Neuronal stem cell (in vitro differentiated cells): ENCODE measurements at places on chromosomes 7 and 10.

GRCh38 chr10:42556931-42557330 is 81.4 kb downstream of the ZNF33B start:
- DNase-seq = no peak

GRCh38 chr7:26101361-26102151 is 50.4 kb upstream of the NFE2L3 start:
- peak; percentile 51 for DNase-seq

- DNase-seq = no peak
These were observed 39.8 kb upstream of the GPR22 start for GRCh38 chr7:107430057-107430456.

DNA sequence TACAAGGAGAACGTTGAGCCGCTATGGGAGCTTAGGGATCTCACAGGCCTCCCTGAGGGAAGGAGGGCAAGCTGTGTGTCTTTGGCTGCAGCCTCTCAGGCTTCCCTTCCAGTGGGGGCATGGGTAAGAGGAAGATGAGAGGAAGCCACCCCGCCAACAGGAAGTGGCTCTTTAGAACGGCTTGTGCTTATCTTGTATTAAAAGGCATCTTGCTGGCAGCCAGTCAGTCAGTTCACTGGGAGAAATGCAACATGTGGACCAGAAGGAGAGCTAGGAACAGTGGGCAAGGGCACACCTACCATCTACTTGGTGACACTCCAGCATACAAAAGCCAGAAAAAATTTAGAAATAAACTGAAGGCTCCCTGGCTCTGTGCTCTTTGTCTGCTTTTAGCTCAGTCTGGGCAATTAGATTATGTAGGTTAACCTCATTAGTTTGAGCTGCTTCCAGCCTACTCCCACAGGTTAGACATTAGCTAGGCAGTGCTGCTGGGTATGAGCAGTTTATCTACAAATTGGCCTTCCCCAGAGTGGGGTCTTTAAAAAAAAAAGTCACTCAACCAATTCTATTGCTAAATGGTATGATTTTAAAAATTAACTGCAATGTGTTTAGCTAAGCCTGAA is 595.9 kb downstream of the KCNMA1 start:
- DNase-seq = no peak

DNA sequence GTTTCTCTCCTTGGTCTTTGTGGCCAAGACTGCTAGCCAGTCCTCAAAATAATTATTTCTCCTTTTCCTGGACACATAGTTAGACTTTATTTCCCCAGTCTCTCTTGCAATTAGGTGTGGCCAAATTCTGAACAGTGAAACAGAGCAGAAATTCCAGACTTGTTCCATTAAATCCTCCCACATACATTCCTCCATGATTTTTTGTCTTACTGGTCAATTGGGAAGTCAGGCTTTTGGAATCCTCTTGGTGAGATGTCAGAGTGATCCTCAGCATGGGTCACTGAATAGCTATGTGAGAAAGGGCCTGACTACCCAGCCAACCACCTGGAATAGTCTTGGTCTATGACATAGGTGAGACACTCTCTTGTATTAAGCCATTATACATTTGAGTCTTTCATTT is 164.2 kb downstream of the DGKI start:
- DNase-seq = no peak

- no peak for DNase-seq
These were observed 14.8 kb upstream of the PRR15 start for GRCh38 chr7:29548823-29549222.

DNA sequence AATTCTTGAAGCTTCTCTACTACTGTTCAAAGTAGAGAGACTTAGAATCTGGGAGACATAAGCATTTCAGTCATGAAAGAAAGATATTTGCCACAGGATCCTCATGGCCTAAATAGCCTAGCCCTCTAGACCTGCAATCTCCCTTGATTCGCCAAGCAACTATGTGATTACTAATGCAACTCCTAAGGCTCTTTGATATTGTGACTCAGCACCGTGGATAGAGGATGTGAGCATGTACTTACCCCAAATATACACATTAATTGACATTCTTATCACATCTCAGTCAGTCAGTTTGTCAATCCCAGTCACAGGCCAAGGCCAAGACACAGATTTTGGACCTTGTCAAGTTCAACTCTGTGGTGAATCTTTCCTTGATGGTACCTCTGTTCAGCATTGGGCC is 42.6 kb downstream of the GPR37 start:
- DNase-seq = no peak

GRCh38 chr7:26398427-26398755 is 106.7 kb downstream of the SNX10 start:
- peak; percentile 76 for DNase-seq

DNA sequence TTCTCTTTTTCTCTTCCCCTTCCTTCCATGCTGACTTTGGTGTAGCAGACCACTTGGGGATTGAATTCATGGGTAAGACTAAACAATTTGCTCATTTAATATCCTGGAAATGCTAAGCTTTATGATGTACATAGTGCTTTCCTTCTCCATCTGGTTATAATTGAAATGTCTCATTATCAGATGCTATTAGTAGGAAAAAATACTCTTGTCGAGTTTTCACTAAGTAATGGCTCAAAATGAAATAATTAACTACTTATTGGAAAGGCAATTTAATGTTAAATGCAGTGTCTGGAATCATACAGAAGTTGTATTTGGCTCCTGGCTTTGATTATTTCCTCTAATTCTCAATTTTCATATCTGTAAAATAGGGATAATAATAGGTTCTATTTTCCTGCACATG is 990.4 kb downstream of the NRG3 start:
- no peak for DNase-seq

DNA sequence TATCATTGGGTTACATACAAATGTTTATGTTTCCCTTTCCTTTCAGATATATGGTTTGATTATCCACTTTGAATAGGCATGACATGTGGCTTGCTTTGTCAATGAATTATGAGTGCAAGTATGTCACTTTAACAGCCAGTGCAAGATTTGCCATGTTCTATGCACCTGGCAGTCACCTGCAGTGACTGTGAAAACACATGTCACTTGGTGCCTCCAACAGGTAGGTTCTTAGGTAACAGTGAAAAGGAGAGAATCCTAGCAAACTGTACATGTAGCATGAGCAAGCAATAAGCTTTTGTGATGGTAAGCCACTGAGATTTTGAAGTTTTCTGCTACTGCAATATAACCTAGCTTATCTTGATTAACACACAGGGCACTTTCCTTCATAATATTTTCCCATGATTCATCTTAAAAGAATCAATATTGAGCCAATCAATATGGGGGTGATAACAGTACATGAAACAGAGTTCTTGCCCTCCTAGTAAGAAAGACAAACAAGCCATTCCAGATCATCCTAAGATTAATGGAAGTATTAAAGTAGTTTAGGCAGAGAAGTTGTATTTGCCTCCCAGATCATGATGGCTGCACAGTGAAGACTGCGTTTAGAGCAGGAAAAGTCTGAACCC is 7.9 kb upstream of the RALA start:
- no peak for DNase-seq

DNA sequence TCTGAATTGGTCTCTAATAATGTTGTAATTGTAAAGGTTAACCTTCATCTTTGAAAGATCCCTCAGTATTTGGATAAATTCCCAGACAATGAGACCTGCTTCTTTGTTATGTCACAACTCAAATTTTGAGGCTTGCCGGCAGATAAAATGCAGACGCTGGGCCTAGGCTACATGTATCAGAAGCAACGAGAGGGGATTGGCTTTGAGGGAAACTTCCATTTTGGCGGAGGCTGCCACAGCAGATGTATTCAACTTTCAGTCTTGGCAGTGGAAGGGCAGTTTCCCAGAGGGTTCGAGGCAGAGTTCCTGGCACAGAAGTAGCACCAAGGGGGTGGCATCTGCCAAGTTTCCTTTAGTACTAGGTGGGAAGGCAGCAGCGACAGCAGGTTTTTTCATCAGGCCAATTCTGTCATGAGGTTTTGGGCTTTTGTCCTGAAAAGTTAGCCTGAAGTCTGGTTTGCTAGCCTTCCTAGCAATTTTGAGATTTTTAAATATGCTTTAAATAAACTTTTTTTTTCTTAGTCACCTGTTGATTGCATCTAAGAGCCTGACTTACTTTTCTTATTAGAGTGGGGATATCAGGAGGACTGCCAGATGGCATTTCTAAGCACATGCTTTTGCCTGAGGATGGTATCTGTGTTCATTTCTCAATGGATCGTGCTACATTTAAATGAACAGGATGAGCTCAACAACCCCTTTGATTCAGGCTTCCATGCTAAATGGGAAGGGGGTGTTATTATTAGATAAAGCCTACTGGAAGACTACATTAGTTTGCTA is 89.5 kb upstream of the FAM3C start:
- no peak for DNase-seq

- DNase-seq = no peak
These were observed 2.8 kb upstream of the BCL7B start for GRCh38 chr7:73560109-73560835.

DNA sequence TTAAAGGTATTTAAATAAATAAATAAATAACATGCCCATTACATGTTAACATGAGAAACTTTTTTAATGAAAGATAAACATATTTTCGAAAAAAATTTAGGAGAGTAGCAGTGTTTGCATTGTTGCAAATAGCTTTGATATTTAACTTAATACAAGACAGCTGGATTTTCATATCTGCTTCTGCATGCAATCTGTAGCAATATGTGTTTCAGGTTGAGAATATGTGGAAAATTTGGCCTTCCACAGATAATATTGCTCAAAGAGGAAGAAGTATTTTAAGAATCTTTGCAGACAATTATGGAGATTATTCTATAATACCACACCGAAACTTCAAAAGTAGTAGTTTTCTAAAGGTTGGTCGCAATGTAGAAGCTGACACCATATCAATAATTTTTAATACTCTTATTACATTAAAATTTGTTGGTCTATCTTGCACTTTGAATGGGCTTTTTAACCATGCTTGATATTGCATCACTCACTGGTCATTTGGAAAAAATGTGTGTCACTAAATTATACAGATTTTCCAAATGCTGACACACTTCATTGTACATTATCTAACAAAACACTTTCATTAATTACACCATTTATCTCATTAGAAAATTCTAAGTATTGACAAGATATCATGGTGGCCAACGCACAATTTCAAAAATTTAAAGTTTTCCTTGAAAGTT is 229.8 kb upstream of the HDAC9 start:
- DNase-seq = no peak

DNA sequence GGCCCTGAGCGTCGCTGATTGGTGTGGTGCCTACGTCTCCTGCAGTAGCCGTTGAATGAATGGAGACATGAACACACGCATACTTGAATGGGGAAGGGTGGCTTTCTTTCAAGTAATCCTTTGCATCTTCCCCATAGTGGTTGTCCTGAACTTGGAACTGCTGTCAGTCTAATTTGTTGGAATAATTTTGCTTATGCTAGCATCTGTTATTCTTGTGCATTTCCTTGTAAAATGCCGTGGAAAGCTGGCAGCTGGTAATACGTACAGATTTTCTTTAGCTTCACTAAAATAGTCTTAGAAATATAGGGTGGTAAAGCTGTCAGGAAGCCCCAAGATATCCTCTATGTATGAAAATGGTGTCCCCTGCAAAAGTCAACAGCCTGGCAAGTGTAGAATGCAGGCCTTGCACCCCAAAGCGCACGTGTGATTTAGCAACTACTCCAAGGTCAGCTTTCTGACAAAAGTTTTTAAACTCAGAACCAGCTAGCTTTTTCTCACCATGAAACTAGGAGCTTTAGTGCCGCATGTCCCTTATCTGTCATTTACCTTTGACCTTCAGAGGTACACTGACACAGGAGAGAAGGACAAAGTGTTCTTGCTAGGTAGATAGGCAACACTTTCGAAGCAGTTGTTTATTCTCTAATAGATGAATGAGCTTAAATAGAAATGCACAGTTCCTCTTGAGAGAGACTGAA is 70.8 kb downstream of the RBM33 start:
- no peak for DNase-seq

DNA sequence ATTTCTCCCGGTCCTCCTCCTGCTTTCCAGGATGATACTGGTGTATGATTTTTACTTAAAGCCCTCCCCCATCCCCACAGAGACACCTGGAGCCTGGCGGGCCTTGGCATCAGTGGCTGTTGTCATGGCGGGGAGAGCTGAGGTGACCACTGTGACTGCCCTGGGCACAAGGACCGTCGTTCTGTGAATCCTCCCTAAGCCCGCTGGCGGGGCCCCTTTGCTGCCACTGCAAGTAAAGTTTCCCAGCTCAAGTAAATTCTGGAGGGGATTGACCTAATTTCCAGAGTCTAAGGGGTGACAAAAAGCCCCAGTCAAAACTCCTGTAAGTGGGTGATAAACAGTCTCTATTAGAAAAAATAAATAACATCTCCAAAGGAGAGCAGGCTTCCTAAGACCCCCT is 393.2 kb upstream of the PODXL start:
- no peak for DNase-seq

GRCh38 chr7:105098863-105099515 is 85.0 kb downstream of the KMT2E start:
- DNase-seq = no peak

- no peak for DNase-seq
These were observed 13.1 kb upstream of the SP8 start for GRCh38 chr7:20799566-20800366.

DNA sequence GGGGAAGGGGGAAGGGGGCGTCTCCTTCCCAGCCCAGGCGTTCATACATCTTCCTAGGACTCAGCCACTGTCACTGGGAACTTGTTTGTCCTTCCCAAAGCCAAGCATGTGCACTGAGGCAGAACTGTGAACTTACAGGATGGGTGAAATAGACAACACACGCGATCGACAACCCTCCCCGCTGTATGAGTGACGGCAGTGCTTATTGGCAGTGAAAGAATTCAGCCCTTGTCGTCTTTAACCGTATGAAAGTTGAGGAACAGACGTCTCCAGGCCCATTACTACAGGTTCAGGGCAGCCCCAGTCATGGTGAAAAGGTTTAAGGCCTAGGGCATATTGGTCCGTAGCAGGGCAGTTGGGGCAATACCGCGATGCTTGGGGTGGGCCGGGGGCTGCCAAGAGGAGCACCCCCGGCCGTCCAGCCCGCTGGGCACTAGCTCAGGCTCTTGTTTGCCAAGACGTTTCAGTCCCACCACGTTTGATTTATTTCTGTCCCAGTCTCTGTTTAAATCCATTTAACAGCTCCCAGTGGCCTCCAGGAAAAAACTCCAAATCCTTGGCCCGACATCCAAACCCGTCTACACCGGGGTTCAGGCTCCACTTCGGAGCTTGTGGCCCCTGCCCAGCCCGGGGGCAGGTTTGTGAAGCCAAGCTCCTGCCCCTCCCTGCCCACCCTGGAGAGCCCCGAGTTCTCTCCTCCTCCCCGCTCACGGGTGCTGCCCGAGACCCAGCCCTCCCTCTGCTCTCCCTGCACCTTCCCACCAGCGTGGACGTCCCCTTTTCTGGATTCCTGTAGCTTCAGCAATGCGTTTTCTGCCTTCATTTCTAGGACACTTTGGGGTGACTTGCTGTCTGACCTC is 159.8 kb downstream of the DNAJB6 start:
- no peak for DNase-seq

- no peak for DNase-seq
These were observed 195.1 kb downstream of the CCSER2 start for GRCh38 chr10:84523526-84523925.
